ENCODE measurements at places on chromosomes 2 and 18.

DNA sequence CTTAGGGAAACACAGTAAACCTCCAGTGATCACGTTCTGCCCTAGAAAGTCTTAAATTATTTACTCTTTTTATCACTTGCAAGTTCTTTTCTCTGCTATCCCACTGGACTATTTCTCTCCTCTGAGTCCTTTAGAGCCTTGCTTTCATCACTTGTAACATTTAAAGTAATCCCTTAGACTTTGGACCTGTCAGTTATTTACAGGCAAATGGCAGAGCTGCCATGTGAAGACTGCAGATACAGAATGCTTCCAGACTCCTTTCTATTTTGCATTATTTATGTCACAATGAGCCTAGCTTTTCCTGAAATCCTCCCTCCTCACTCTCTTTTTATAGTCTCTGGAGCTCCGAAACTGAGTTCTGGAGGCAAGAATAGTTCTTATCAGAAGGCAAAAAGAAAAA is 325.6 kb upstream of the TRIB2 start:
- H3K4me3 ChIP-seq: no peak overlapping the region
- H3K4me1 ChIP-seq: no peaks in the 10 kb centered on the region
- no peaks in the 10 kb centered on the region for H3K36me3 ChIP-seq
- H3K27me3 ChIP-seq: no peaks in the 10 kb centered on the region

DNA sequence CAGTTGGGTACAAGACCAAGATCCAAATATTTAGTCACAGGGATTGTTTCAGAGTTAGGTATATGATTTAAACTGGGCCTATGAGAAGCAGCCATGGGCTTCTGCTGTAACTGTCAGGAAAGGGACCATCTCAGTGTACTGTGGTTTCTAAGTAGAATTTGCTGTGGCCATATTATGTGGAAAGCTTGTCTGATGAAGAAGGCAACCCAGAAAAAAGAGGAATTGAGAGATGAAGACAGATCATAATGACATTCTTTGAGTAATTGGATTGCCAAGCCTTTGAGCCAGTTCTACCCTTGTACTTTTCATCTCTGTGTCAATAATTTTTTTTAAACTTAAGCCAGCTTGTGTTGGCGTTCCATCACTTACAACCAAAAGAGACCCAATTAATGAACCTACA is 259.6 kb downstream of the NUP35 start:
- no peak for DNase-seq
- H3K36me3 ChIP-seq: no peaks in the 10 kb centered on the region
- H3K4me1 ChIP-seq: no peaks in the 10 kb centered on the region
- no peak overlapping the region for H3K27ac ChIP-seq
- H3K27me3 ChIP-seq: no peaks in the 10 kb centered on the region

- DNase-seq: no peak
- H3K27me3 ChIP-seq: no peaks in the 10 kb centered on the region
- no peak overlapping the region for H3K27ac ChIP-seq
- no peaks in the 10 kb centered on the region for H3K4me1 ChIP-seq
- H3K36me3 ChIP-seq: peaks cover 9% of the 10 kb centered on the region
These were observed 82.6 kb downstream of the DGKD start for GRCh38 chr2:233436691-233437438.

DNA sequence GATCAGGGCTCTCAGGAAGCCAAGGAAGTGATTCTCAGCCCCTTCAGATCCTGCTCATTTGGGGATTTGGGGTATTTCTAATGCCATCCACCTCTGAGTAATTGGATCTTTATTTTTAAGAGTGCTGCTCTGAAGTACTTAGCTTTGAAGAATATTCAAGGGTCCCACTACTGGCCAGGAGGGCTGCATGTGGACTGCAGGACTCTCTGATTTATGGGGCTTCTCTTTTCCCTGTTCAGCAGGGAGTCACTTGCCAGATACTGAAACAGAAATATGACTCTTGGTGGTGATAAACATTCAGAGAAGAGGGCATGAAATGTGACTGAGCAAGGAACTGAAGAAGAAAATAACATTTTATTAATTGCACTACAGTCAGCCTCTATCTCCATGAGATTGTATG is 138.5 kb downstream of the MTX2 start:
- no peaks in the 10 kb centered on the region for H3K36me3 ChIP-seq
- no peaks in the 10 kb centered on the region for H3K27me3 ChIP-seq
- no peak for DNase-seq
- no peaks in the 10 kb centered on the region for H3K4me1 ChIP-seq

DNA sequence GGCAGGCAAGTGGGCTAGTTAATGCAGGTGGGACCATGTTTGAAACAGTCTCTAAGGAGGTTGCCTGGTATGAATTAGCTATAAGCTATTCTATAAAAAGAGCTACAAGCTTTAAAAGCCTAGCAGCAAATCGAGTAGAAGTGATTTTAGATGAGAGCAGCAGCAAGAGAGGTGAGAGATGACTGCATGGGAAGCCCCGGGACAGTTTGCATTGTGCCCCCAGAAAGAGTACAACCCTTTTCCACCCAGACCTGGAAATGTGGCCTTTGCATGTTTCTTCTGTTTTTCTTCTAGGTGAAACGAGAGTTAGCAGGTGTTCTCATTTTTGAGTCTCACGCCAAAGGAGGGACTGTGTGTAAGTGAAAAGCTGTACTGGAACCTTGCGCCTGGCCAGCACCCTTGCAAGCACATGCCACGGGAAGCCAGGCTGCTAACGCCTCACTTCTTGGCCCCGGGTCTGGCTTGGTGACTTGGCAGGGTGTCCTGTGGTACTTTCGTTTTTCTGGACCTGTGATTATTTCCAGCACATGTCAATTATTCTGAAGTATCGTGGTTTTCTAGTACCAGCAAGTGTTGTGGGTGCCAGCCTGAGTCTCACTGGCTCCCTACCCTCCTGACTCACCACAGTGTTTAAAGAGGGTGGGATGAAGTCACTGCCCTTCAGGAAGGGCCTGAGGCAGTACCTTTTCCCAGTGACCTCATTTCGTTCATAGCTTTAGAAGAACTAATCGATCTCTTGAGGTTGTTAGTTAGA is 90.3 kb upstream of the MAP3K20 start:
- no peak overlapping the region for H3K4me3 ChIP-seq
- DNase-seq: no peak
- H3K4me1 ChIP-seq: peaks cover 15% of the 10 kb centered on the region
- H3K27ac ChIP-seq: peak overlapping the region; percentile 76

Data from Panc1 (cell line).